ENCODE measurements at places on chromosomes 4 and X. TPM values are rescaled to one million over a fixed set of nuclear protein-coding genes. Genes with fewer than 3 reads are reported as not detected.

The EVC gene
- 19.3 TPM for total RNA-seq

The PAGE4 gene
- total RNA-seq, result not detected

The ARX gene
- total RNA-seq, result not detected

The UTP14A gene
- total RNA-seq, result 26.1 TPM

The CWH43 gene
- not detected for total RNA-seq

The GABRG1 gene
- not detected for total RNA-seq

The CLCN3 gene
- total RNA-seq, result 44.4 TPM

The ZXDA gene
- total RNA-seq, result 14.4 TPM

The TGIF2LX gene
- total RNA-seq, result not detected

The HEPH gene
- 1.3 TPM for total RNA-seq

The NMU gene
- not detected for total RNA-seq

The DUSP9 gene
- total RNA-seq, result 0.33 TPM

The CTAG1B gene
- not detected for total RNA-seq

The MAOA gene
- 65.0 TPM for total RNA-seq

The RS1 gene
- not detected for total RNA-seq

The CXorf49 gene
- total RNA-seq, result not detected

The COX7B2 gene
- not detected for total RNA-seq

Measured in vein endothelial cell (primary cell).